ENCODE measurements at places on chromosomes 2 and 18.

DNA sequence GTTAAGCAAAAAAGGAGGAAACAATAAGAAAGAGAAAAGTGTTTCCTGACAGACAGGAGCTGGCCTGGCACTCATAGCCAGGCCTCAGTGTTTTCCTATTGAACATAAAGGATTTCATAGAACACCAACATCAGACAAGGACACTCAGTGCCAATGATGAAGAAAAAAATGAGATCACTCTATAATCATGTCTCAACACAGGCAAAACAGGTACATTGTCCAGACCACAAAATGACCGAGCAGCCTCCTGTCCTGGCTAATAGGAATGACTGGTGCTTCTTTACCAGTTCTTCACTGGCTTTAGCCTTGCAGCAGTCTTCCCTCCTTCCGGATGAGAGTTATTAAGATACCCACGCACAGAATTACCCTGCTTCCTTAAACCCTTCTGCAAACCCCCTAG is 35.6 kb downstream of the SEMA4F start:
- DNase-seq, result no peak

- DNase-seq, result peak; percentile 24
Measured at GRCh38 chr2:39981883-39982311, 202.8 kb upstream of the THUMPD2 start.

DNA sequence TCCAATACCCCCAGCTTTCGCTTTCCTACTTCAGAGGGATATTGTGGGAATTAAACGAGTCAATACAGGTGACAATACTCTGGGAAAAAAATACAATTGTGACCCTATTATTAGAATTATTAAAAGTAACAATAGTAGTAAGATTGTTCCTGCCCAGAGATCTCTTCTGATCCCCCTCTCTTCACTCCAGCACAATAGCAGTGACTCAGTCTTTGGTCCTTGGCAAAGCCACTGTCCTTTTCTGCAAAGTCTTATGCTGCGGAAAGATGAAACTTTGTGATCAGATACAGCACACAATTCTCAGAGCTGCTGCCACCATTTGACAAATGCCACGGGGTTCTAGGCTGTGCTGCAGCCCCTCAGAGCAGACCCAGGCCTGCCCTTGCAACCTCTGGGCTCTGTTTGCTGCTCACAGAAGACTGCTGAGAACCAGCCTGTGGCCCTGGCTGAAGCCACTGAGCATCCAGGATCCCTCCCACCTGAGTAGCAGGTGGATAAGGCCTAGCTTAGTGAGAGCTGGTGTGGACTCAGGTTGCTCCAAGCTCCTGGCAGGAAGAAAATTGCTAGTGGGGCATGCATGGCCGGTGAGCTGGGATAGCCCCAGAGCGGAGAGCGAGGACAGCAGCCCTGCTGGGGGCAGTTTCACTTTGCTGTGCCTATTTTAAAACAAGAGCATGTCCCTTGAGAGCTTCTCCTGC is 60.1 kb upstream of the ROCK2 start:
- no peak for DNase-seq

DNA sequence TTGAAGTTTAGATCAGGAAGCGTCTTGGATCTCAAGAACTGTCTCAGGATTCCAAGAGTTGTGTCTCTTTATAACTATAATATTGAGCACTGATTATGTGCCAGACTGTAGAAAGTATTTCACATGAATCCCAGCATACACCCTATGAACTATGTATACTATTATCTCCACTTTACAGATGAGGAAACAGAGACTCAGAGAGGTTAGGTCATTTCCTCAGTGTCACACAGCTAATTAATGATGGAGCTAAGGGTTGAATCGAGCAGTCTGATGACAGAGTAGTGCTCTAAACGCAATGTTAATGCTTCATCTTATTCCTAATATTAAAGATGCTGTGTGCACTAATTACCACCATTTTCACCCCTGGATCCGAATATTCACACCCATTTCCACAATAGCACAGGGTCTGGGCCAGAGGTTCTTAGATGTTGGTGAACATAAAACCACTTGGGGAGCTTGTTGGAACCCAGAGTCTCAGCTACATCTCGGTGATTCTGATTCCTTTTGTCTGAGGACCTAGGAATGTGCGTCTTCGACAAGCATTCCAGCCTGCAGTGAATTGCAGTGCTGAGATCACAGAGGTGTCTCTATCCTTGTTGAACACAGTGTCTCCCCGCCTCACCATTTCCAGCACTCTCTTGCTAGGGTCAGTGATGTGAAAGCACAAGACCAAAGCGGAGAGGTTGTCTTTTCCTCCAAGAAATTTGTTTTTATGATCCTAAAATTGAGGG is 213.8 kb downstream of the SP3 start:
- no peak for DNase-seq

DNA sequence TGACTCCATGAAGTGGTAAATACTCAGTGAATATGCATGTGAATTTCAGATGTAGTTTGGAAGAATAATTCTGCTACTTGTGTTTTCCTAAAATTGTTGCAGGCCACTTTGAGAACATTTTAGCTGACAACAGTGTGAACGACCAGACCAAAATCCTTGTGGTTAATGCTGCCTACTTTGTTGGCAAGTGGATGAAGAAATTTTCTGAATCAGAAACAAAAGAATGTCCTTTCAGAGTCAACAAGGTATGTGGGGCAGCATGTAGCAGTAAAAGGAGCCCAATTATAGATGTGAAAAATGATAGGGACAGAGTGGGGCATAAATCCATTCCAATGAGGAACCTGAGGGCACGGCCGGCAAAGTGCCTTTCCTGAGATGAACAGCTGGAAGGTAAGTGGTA is 16.1 kb downstream of the SERPINB5 start:
- no peak for DNase-seq

DNA sequence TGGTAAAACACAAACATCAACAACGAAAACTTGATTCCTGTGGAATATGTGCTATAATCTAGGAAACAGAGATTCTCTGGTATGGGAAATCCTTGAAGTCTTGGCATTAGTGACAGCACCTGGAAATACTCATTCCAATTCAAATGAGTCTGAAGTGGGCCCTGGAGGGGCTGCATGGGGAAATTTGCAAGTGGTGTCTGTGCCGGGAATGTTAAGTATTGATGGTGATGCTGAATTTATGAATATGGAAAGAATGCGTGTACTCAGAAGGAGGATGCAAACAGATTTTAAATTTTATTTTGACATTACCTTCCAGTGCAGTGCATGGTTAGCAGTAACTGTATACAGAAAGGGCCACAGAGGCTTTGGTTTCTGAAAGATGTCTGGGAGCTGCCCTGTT is 37.2 kb downstream of the PTPRM start:
- no peak for DNase-seq
